Kidney (tissue), 22 donors: ENCODE measurements at places on chromosomes 13 and 19. TPM values are rescaled to one million over a fixed set of nuclear protein-coding genes. Genes with fewer than 3 reads are reported as not detected.

GRCh38 chr13:77616027-77616426 is 80.5 kb downstream of the SCEL start:
- no peaks in the 10 kb centered on the region for H3K27me3 ChIP-seq
- H3K27ac ChIP-seq: no peak overlapping the region
- no peak overlapping the region for H3K4me3 ChIP-seq
- no peaks in the 10 kb centered on the region for H3K36me3 ChIP-seq
- no peak for DNase-seq
- H3K4me1 ChIP-seq: no peaks in the 10 kb centered on the region

The POSTN gene
- polyA plus RNA-seq: 49.7 TPM

- H3K4me1 ChIP-seq: no peaks in the 10 kb centered on the region
- no peaks in the 10 kb centered on the region for H3K36me3 ChIP-seq
- DNase-seq: peak; percentile 85
Observed at GRCh38 chr19:50204811-50205675, 1.6 kb downstream of the MYH14 start.

DNA sequence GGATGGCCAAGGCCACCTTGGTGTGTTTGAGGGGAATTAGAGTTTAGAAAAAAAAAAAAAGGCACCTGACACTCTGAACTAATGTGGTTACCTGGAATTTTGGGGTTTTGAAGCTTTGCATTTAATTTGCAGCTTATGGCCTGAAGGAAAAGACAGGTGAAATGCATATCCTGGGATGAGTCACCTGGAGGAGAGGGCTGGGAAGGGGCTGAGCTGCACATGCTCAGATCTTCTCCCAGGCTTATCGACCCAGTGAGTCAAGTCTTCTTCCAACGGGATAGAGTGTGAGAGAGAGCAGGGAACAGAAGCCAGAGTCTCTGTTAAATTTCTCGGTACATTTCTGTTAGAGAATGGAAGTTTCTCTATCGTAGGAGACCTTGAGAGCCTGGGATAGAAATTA is 29.7 kb upstream of the ALOX5AP start:
- DNase-seq: no peak
- no peaks in the 10 kb centered on the region for H3K4me1 ChIP-seq
- no peaks in the 10 kb centered on the region for H3K27me3 ChIP-seq
- H3K27ac ChIP-seq: no peak overlapping the region
